ENCODE measurements at places on chromosomes 11 and 22. TPM values are rescaled to one million over a fixed set of nuclear protein-coding genes. Genes with fewer than 3 reads are reported as not detected.

DNA sequence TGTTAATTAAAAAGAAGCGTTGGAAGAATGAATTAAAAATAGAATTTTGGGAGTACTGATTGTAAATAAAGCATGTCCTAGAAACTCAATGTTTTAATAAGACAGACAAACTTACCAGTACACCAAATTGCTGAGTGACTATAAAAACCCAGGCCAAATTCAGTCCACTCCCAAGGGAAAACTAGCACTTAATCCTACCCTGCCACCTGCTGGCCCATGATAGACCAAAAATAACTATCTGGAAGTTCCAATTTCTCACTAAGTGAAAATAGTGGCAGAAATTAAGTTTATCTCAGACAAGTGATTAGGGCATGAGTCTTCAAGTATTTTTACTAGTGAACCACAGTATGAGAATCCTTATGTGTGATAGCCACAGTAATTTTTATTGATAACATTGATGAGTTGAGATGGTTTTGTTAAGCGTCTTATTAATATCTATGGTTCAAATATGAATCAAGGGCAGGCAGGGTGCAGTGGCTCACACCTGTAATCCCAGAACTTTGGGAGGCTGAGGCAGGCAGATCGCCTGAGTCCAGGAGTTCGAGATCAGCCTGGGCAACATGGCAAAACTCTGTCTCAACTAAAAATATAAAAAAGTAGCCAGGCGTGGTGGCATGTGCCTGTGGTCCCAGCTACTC is 9.8 kb upstream of the DDX10 start:
- H3K27me3 ChIP-seq, result no peaks in the 10 kb centered on the region
- no peaks in the 10 kb centered on the region for H3K4me1 ChIP-seq
- no peaks in the 10 kb centered on the region for H3K36me3 ChIP-seq
- no peak overlapping the region for H3K27ac ChIP-seq
- no peak overlapping the region for H3K4me3 ChIP-seq
- DNase-seq, result no peak

CRYBA4 gene
- total RNA-seq, result not detected

COPB1 gene
- 85.3 TPM for total RNA-seq

GRCh38 chr11:6931146-6931713 is 5.0 kb downstream of the ZNF215 start:
- no peaks in the 10 kb centered on the region for H3K36me3 ChIP-seq
- no peak for DNase-seq
- no peaks in the 10 kb centered on the region for H3K27me3 ChIP-seq
- H3K27ac ChIP-seq, result no peak overlapping the region

DNA sequence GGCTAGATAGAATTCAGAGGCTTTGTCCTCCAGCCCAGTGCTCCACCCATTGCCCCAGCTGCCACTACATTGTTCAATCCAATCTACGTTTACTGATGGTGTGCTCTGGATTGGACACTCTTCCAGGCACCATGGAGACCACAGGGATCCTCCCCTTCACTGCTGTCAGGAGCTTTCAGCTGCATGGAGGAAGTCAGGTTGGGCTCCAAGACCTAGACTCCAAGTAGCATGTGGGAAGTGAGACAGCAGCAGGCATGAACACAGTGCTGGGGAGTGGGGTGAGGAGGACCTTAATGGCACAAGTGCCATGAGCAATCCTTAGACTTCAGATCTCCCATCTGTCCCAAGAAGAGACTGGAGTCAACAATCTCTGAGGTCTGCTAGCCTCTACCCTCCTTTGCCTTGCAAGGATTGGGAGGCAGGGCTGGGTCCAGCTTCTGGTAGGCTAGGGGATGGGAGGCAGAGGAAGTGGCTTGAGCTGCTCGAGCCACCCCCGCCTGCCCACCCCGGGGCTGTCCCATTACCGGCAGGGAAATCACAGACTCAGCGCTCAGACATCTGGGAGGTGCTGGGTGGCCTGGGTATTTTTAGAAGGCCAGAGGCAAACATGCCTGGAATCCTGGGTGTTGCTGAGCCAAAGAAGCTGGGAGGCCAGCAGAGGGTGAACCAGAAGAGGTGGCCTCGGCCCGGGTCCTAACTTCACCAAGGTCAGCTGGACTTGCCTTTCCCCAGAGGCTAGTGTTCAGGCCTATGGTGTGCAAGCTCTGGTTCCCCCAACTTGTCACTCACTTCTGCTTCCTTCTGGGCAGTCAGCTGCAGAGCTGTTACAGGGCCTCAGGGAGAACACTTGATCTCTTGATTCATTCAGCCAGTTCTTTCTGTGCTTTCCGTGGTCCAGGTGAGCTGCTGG is 15.2 kb upstream of the FCHSD2 start:
- H3K4me3 ChIP-seq, result peak overlapping the region; percentile 69
- no peaks in the 10 kb centered on the region for H3K36me3 ChIP-seq
- peak overlapping the region; percentile 98 for H3K27ac ChIP-seq
- H3K4me1 ChIP-seq, result peaks cover 71% of the 10 kb centered on the region

TOM1 gene
- 36.4 TPM for total RNA-seq

- H3K27ac ChIP-seq, result no peak overlapping the region
- DNase-seq, result no peak
- H3K4me3 ChIP-seq, result no peak overlapping the region
- 0 out of 2 replicates have a peak, but pooled peaks cover 5% of the 10 kb centered on the region for H3K4me1 ChIP-seq
- no peaks in the 10 kb centered on the region for H3K36me3 ChIP-seq
Measured at GRCh38 chr22:41048791-41049717, 43.3 kb upstream of the EP300 start.

DNA sequence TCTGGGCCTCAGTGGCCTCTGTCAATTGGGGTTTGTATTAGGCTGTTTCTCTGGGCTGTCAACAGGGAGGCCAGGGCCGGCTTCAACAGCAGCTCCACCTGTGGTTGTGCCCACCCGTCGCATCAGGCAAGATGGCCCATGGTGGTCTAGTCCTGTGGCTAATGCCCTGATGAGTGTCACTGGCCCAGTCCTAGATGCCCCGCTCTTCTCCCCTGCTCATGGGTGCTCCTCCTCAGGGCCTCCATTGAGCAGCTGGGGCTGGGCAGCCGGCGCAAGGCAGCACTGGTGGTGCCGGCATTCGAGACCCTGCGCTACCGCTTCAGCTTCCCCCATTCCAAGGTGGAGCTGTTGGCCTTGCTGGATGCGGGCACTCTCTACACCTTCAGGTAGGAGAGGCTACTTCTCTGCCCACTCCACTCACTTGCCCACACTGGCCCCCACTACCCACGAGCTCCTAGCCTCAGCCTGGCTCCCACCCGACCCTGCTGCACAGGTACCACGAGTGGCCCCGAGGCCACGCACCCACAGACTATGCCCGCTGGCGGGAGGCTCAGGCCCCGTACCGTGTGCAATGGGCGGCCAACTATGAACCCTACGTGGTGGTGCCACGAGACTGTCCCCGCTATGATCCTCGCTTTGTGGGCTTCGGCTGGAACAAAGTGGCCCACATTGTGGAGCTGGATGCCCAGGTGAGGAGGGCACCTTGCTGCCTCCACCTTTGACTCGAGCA is 5.4 kb downstream of the LARGE2 start:
- peaks cover 27% of the 10 kb centered on the region for H3K4me1 ChIP-seq
- H3K36me3 ChIP-seq, result peaks cover 4% of the 10 kb centered on the region
- H3K4me3 ChIP-seq, result no peak overlapping the region
- H3K27me3 ChIP-seq, result peaks cover 4% of the 10 kb centered on the region

DNA sequence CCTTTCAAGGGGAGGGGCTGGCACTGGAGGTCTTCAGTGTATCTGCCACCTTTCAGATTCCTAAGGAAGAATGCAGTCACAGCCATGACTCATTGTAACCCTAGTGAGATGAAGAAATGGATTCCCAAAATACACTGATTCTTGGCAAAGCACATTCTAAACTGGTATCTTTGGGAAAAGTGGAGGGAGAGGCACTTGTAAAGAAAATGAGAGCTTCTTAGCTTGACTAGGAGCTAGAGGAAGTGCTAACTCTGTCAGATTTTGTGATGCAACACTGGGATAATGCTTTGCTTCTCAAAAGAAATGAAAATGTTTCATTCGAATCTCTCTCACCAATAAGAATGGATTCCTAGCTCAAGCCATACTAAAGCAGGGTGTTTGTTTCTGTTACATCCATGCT is 14.3 kb downstream of the NRIP3 start:
- no peaks in the 10 kb centered on the region for H3K4me1 ChIP-seq
- no peak overlapping the region for H3K4me3 ChIP-seq
- H3K27me3 ChIP-seq, result no peaks in the 10 kb centered on the region
- H3K27ac ChIP-seq, result no peak overlapping the region
- DNase-seq, result no peak

RTN4R gene
- total RNA-seq, result 0.87 TPM

GRCh38 chr11:10349806-10350205 is 44.9 kb downstream of the ADM start:
- no peak overlapping the region for H3K4me3 ChIP-seq
- no peaks in the 10 kb centered on the region for H3K4me1 ChIP-seq
- no peak for DNase-seq
- H3K36me3 ChIP-seq, result no peaks in the 10 kb centered on the region
- no peak overlapping the region for H3K27ac ChIP-seq
